Panc1 (cell line): ENCODE measurements at places on chromosomes 11 and 22.

GRCh38 chr22:34814260-34815025 lies 251.5 kb upstream of the ISX start:
- DNase-seq, result no peak

DNA sequence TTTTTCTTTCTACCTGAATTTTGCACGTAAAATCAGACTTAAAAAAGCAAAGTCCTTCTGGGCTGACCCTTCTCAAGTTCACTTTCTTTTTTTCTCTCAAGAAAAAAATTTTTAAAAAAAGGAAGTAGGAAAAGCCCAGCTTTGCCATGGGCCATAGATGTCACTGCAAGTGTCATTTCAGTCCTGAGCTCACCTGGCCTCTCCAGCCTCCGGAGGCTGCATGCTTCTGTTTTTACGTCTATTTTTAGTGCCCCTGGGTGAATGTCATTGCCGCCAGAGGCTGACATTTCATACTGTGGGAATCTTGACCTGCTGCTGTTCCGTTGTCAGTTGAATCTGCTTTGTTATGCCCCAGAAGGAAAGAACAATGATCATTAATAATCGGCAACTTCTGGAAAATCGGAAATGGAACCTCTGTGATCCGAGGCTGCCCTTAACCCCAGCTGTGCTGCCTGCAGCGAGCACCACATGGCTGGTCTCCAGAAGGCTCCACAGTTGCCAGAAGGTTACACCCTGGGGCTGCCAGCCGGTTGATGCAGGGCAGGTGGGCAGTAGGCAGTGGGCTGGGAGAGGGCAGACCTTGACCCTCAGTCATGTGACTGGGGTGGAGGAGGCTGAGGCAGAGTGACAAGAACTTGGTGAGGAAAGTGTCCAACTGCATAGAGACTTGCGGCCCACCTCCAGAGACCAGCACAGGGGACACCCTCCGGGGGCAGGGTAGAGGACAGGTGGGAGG lies 16.7 kb upstream of the MYEOV start:
- no peak for DNase-seq

GRCh38 chr11:112795142-112795815 lies 165.9 kb upstream of the NCAM1 start:
- DNase-seq, result peak; percentile 17

DNA sequence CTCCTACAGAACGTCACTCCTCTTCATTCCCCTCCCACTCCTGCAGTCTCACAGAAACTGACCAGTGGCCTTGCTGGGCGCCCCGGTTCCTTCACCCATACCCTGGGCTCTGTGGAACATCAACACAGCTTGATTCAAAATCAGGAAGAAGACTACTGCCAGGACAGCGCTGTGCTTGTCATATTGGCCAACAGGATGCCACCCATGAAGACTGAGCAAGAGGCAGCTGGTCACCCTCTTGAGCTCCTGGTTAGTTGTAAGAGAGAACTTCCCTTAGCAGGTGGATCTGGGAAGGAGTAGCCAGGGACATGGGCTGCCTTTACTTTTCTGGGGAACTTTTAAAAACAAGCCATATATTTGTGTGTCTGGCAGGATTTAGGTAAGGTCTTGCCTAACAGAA lies 110.4 kb upstream of the TIMP3 start:
- no peak for DNase-seq

GRCh38 chr11:37642296-37642695 lies 1044.3 kb upstream of the RAG2 start:
- DNase-seq, result no peak

DNA sequence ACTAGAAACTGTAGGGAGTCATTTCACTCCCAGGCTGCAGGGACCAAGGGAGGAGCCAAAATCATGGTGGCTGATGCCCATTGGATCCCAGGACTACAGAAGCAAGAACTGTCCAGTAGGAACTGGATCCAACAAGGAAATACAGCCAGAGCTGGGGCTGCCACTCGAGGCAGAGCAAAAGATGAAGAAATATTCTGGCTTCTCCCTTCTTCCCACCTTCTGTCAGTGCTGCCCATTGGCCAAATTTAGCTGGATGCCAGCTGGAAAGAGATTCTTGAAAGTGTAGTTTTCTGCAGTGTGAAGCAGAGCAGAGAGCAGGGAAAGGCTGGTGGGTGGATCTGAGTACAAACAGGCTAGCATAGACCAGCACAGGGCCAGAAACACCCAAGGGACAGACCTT lies 45.6 kb downstream of the COMMD9 start:
- DNase-seq, result no peak
